ENCODE measurements at places on chromosomes 16 and 17.

DNA sequence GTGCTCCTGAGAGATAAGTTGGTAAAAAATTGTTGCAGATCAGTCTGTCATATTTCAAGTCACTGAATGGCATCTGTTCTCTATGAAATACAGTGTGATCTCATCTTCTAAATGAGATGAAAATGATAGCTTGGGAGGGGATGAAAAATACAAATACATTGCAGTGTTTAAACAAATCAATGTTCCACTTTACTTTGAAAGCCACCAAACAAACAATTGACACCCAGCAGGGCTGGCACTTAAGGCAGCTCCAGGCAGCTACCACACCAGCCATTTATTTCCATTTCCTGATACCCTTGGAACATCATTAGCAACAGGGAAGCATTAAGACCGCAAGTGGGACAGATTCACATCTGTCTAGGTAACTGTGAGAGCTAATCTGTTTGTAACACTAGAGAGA lies 827.6 kb upstream of the KIF2B start:
- DNase-seq: no peak

GRCh38 chr16:83878838-83879237 lies 20.1 kb upstream of the MLYCD start:
- no peak for DNase-seq

GRCh38 chr17:37273409-37274051 lies 102.3 kb upstream of the C17orf78 start:
- no peak for DNase-seq

DNA sequence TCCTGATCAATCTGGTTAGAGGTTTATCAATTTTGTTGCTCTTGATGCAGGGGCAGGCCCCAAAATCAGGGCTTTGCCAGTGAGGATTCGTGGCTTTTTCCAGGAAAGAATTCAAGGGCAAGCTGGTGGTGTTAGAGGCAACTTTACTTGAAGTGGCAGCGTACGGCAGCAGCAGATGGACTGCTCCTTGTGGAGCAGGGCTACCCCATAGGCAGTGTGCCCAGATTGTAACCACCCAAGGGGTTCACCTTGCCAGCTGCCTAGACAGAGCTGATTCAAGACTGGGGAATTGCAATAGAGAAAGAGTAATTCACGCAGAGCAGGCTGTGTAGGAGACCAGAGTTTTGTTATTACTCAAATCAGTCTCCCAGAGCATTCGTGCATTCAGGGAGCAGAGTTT lies 16.7 kb downstream of the DRC7 start:
- DNase-seq: no peak

- DNase-seq: no peak
Measured at GRCh38 chr16:11474617-11475291, 112.0 kb downstream of the LITAF start.

DNA sequence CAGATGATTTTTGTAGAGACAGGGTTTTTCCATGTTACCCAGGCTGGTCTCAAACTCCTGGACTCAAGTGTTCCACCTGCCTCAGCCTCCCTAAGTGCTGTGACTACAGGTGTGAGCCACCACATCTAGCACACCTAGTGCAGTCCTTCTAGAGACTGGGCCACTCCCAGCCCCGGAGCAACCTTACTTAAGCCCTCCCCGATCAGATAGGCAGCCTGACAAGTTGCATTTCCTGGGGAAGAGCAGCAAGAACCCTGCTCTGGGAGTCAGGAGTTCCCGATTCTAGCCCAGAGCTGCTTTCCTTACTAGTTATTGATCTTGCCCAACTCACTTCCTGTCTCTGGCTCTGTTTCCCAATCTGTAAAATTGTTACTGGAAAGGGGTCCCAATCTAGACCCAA lies 7.0 kb upstream of the NAGLU start:
- no peak for DNase-seq

DNA sequence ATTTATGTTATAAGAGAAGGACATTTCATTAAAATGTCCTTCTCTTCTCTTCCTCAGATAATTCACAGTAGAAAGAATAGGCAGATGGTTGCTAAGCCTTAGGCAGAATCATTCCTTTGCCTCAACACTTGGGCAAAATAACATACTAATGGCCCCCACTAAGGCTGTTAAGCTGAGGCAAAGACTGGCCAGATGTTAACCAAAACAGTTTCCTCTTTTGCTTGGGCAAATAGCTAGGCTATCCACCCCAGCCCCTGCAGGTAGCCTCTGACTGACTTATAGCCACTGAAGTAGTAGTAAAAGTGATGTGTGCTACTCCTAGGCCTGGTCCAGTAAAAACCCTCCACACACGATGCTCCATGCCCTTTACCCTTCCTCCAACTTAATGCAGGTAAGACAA lies 55.2 kb downstream of the SPAG9 start:
- DNase-seq: no peak

DNA sequence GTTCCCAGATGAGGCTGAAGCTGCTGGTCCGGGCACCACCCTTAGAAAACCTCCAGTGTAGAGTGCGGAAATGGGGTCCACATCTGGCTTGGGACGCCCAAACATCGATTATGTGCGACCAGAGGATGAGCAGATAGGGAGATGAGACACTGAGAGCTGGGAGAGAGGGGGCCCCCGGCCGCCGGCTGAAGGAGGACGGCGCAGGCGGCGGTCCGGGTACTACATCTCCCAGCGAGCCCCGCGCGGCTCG lies 182 bp upstream of the SPECC1 start:
- no peak for DNase-seq

DNA sequence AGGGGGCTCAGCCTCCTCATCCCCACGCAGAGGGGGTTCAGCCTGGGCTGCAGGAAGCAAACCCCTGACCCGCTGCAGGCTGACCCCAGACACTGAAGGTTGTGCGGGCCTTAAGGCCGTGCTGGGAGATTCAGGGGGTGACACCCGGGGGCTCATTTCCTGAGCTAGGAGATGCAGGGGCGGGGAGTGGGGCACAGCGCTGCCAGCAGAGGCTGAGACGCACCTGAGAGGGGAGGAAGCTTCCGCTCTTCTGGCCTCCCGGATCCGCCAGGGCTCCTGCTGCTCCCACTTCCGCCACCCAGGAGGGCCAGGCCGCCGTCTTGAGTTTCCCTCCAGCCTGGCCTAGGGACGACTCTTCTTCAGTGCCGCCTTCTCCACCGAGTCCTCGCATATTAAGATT lies 173.2 kb upstream of the FOXF1 start:
- DNase-seq: no peak

DNA sequence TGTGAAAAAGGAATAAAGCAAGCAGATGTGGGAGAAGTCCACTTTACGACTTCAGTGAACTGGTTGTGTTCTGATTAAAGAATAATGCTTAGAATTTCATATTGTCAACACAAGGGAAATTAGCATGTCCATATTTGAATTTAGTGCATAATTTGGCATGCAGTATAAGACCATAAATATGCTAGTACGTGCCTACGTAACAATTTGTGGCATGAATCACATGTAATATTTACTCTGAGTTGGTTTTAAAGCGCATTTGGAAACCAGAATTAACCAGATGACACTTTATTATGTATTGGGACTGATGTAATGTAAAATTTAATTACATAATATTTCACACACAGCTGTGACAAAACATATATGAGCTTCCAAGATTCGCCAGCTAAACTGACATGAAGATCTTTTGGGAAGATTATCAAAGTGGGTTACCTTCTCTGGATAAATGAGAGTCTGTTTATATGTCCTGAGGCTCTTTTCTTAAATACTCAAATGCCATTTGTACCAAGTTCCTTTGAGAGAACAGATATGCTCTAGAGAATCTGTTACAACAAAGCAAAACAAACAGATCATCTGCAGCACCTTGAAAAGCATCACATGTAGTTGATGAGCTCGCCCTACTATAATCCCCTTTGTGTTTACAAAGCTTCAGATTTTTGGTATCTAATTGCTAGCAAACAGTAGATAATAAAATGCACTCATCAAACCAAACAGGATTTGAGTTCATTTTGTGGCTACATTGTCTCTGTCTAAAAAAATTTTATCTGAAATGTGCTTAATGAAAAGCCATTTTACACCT lies 1468.6 kb downstream of the CDH11 start:
- DNase-seq: no peak

- no peak for DNase-seq
Measured at GRCh38 chr16:23852794-23853562, 17.2 kb downstream of the PRKCB start.

DNA sequence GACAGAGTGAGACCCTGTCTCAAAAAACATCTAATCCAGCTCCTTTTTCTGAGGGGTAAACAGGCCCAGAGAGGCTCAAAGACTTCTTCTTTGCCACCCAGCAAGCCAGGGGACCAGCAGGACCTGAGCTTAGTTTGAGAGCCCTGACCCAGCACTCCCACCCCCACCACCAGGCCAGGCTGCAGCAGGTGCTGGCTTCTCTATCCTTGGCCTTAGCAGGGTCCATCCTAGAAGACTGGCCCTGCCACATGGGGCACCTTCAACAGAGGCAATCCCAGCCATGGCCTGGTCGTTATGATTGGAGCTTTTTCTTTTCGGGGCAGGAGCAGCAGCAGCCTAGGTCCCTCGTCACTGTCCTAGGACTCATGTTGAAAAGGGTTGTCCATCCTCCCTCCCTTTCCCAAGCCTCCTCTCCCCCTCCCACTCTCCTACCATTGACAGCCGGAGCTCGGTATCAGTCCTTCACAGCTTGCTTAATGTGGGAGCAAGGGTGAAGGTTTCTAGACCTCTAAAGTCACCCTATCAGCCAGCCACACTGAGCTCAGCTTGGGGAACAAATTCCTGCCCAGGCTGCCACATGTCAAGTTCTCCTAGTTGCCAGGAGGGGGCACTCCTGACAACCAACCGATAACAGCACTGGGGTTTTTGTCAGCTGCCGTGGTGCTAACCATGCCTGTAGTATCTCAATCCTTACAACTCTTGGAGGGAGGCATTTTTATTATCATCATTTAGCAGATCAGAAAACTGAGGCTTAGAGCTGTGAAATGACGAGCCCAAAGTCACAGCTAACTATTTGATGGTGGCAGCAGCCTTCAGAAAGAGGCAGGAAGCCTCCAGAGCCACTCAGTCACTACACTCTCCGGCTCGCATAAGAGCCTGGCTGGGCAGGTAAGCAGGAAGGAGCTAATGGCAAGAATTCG lies 11.2 kb downstream of the MRPL27 start:
- no peak for DNase-seq

DNA sequence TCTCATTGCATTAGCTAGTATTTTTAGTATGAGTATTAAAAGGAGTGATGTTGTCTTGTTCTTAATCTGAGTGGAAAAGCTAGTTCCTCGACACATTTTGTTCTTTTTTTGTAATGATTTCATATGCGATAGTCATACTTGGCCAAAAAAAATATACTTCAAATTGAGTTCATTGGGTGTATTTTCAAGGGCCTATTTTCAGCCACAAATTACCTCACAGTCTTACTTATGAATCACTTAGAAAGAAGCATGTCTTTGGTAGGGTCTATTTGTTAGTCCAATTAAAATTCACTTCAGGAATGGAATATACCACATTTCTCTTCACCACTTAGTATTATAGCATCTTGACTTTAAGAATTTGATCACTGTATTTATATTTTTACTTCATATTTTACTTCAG lies 337.2 kb downstream of the CDH11 start:
- no peak for DNase-seq

DNA sequence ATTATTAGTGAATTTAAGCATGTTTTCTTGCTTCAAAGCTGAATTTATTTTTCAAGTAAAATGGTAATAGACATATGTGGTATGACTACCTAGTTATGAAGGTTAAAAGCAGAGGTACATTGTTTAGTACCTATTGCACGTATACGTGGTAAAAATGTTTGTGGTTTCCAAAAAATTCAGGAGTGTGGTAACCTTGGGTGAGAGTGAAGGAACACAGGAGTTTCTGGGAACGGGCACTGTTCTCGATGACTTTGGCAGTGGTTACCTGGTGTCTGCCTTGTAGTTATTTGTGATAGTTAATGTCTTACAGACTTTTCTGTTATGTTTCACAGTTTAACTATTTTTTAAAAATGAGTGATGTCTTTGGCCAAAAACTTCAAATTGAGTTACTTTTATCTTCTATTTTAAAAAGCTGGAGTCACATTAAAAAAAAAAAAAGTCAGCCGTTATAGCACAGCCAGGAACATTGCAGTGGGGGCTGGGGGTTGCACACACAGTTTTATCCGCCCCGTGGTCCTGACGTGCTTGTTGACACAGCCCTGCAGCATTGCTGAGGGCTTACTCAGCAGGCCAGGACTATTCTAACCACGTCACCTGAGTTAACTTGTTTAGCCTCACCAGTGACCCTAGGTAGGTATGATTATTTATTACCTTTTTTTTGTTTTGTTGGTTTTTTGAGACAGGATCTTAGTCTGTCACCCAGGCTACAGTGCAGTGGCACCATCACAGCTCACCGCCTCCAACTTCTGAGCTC lies 10.9 kb downstream of the JPT2 start:
- no peak for DNase-seq

DNA sequence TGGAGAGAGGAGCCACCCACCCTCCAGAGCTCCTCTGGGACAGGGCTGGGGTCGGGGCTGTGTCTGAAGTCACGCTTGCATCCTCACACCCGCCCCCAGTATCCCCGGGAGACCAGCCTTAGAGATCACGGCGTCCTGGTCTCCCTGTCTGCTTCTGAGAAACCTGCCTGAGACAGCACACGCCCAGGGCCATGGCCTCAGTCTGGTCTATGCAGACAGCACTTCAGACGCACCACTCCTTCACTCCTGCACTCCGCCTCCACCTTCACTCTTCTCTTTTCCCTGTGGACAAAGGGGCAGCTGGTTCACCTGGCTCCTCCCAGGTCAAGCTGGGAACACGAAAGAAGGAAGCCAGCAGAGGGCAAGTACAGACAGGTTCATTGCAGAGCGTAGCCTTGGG lies 248.0 kb upstream of the GSE1 start:
- DNase-seq: no peak

- DNase-seq: no peak
Measured at GRCh38 chr16:47448830-47449575, 11.9 kb downstream of the ITFG1 start.

DNA sequence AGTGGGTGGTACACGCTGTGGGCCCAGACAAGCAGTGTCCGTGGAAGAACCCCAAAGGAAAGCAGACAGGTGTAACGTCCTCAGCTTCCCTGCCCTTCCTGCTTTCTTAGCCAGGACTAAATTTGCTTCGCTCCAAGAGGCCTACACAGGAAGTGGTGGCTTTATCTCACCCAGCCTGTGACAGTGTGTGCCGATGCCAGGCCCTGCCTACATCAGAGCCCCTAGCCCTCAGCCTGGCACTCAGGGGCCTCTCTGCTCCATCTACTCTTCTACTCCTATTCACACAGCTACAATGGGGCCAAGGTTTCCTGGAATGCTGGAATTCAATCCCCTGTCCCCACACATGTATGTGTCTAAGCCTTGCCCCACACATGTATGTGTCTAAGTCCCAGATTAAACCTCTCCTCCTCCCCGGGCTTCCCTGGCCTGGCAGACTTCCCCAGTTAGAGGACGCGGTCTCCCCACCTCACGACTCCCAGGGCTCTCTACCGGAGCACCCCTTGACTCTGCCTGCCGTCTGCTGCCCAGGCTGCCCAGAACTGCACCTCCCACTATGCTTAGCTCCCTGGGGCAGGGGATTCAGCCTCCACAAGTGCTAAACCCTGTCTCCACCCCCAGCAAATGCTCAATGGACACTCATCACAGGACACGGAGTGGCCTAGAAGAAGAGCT lies 8.2 kb downstream of the PGAP3 start:
- DNase-seq: no peak

DNA sequence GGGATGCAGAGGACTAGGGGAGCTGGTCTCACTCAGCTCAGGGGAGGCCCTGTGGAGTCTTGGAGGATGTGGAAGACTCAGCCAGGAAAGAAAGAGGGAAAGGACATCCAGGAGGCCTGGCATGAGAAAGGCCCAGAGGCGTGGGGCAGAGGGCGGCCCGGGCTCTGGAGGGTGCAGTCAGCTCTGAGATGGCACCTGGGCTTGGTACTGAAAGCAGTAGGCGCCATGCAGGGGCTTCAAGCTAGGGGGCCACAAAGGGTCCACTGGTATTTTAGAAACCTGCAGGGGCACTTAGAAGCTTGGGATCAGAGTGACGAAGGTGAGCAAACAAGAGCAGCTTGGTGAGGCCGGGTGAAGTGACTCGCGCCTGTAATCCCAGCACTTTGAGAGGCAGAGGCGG lies 5.6 kb downstream of the FAM171A2 start:
- no peak for DNase-seq
